ENCODE measurements at places on chromosomes 7 and 10.

DNA sequence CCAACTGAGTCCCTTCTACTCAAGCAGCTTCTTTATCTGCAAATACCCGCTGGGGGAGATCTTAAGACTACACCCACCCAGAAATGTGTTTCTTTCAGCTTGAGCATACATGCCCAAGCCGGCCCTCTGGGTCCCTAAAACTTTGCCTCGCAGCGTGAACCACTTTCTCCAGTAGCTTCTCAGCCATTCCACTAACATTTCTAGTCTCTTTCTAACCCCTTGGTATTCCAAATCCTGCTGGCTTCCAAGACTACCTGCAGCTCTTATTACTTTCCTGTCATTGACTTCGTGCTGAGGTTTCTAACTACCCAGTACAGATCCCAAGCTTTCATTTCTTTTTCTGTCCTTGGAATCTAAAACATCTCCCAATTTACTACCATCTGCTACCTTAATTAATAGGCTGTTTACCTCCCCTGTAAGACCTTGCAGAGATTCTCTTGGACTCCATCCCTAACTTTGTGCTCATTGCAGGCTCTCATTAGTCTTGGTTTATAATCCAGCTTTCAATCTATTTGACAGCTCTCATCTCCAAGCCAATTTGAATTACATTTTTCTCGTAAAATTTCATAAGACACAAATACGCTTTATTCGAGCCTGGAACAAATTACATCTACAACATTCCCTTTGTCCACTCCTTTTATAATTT lies 153.6 kb downstream of the FGFR2 start:
- DNase-seq, result no peak

- DNase-seq, result no peak
Observed at GRCh38 chr7:157949711-157950110, 612.9 kb downstream of the DNAJB6 start.

GRCh38 chr10:70656489-70656888 lies 15.8 kb upstream of the ADAMTS14 start:
- DNase-seq, result no peak

DNA sequence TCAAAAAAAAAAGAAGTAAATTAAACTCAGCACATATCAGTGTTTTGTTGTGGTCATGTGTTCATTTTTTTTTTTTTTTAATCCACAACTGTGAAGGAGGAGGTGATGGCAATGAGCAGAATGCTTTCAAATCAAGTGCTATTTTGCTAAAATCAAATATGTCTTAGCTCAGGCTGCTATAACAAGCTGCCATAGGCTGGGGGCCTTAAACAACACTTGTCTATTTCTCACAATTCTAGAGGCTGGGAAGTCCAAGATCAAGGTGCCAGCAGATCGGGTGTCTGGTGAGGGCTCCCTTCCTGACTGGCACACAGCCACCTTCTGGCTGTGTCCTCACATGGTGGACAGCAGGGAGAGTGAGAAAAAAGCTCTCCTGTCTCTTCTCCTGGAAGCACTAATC lies 203.9 kb downstream of the FAM107B start:
- DNase-seq, result no peak

DNA sequence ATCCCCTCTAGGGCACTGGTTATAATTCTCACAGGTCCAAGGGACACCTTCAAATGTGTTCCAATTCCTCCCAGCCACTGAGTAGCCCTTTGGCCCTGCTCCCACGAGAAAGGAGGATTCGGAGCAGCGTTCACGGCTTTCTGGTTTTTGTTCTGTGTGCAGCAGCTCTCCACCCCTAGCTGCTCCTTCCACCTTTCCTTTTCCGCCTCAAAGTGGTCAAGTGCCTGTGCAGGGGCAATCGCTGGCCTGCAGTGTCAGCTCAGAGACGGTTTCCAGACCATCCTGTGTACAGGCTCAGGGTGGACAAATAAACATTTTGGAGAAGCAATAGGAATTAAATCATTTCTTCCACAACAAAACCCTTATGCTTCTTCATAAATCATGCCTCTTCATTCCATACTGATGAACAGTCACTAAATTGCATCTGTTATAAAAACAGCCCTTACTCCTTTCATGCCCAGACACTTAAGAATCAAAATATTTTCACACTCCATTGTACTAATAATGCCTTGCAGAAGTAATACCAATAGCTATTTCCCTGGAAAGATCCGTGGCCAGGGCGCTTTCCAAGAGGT lies 1.1 kb downstream of the KIAA1549 start:
- DNase-seq, result no peak

GRCh38 chr10:111261081-111261615 lies 184.3 kb downstream of the ADRA2A start:
- no peak for DNase-seq

GRCh38 chr10:119116326-119116951 lies 12.5 kb downstream of the DENND10 start:
- no peak for DNase-seq

DNA sequence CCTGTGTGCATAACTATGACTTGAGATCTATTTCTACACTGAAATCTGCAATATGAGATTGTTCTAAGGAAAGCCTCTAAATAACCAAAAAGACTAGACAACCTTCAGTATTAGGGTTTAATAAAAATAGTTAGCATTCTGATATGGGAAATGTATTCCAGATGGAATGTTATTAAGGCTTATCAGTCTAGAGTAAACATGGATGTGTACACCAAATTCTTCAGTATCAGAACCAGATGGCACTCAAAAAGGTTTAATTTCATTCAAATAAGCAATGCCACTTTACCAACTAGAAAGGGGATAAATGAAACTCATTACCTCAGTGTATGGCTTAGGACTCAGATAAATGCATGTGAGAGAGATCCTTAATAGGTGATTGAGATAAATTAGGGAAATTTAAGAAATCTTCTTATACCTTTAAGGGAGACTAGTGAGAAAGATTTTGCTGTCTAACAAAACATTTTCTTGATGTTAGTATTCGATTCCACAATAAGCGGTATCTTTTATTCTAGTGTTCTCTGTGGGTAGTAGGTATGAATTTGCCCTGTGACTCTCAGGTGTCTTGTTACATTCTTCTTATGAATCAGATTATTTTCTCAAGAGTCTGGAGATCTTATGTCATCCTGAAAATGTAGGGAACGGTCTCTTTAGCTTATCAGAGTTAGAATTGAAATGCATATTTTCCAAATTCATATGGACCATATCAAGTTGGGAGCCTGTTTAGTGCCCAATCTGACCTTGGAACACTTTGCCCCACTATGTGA lies 159.2 kb downstream of the PRKG1 start:
- no peak for DNase-seq

DNA sequence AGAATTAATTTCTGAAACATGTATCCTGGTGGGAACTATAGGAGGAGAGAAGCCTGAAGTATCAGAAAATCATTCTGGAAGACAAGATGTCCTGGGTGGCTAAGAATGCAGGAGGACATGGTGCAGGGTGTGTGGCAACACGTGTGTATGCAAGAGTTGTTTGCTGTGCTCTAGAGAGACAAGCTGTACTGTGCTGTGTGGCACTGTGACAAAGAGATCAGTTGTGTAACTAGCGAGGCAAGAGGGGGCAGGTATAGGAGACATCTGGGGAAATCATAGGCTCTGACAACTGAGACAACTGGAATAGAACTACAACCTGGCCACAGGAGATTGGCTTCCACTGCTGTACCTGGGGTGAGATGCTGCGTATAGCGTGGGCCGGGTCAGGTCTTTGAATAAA lies 9.3 kb downstream of the ITGA8 start:
- DNase-seq, result no peak

DNA sequence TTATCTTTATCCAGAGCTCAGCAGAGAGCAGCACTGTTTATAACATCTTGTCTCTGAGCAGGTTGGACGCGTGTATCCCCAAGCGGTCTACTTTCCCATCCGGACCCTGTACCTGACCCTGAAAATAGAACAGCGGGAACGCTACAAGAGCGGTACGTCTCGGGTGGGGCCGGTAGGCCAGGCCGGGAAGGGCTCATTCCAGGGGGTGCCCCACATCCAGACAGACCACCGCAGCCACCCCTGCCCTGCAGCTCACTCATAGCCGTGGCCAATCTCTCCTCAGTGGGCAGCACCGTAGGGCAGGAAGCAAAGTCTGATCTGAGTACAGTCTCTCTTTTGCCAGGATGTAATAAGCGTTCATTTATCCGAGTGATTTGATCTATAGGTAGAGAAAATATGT lies 113.7 kb downstream of the TRRAP start:
- DNase-seq, result no peak

GRCh38 chr7:28447071-28447470 lies 34.8 kb downstream of the CREB5 start:
- no peak for DNase-seq

DNA sequence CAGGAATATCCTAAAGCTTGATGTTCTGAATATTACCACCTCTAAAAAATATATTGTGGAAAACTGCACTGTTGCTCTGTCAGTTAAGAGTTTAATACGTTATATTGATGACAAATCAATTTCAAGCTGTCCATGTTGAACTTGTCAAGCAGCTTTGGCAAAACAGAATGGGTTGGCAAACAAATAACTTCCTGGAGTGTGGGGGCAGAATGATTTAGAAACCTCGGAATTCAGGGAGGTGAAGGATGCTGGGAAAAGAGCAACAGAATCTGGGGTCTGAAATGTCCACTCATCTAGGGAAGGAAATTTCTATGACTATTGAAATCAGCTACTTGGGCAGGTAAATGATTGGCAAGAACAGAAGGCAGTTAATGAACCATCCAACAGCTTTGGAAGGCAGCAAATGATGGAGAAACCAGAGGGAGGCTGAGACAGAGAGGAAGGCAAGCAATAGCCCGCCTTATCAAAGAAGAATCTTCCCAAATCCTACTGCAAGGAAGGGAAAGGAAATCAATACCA lies 95.1 kb upstream of the PALS2 start:
- no peak for DNase-seq

- DNase-seq, result no peak
Observed at GRCh38 chr7:36682102-36682501, 42.2 kb downstream of the AOAH start.

DNA sequence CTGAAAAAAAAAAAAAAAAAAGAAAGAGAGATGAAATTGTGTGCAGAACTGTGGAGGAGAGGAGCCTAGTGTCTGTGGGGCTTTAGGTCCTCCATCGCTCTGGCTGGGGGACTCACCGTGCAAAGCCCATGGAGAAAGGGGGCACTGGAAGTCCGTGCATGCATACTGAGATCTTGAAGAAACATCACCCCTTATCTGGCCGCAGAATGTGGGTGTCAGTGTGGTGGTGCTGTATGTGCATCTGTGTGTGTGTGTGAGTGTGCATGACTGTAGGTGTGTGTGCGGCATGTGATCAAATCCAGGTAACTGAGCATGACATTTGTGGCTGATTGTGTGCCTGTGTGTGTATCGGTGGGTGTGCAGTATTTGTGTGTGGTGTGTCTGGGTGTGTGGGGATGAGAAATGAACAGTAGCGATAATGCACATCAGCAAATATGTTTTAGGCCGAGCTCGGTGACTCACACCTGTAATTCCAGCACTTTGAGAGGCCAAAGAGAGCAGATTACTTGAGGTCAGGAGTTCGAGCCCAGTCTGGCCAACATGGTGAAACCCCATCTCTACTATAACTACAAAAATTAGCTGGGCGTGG lies 8.8 kb upstream of the CLDN3 start:
- DNase-seq, result no peak

DNA sequence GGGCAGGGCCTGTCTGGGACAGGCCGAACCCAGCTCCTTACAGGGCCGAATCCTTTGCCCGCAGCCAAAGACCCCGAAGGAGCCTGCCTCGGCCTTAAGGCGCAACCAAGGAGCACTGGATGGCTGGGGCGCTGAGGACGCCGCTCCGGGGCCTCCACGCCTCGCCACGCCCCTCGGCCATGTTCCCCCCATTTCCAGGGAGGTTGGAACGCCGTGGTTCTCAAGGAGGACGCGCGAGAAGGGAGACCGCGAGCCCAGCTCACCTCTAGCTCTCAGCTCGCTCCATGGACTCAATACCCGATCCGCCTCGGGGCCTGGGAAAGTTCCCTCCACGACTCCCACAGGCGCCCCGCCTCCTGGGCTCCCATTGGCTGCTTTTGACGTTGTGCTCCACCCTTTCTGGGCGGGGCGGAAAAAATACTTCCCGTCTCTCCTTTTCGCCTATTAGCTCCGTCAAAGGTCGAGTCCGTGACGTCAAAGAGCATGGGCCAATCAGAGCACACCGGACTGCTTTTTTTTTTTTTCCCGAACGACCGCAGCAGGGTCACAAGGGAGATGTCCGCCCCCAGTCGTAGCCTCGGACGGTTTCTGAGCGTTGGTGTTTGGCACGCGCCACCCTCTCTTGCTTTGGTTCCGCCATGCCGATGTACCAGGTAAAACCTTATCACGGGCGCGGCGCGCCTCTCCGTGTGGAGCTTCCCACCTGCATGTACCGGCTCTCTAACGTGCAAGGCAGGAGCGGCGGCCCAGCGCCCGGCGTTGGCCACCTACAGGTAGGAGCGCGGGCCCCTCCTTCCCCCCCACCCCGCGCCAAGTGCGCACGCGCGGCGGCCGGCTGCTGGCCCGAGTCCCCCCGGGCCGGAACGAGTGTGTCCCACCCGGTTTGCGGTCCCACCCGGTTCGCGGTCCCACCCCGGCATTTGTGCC lies 305.7 kb downstream of the TYW1 start:
- peak; percentile 94 for DNase-seq

- DNase-seq, result no peak
Observed at GRCh38 chr7:44395067-44395466, 69.7 kb upstream of the CAMK2B start.

- no peak for DNase-seq
Observed at GRCh38 chr10:118110750-118111149, 64.0 kb upstream of the RAB11FIP2 start.

DNA sequence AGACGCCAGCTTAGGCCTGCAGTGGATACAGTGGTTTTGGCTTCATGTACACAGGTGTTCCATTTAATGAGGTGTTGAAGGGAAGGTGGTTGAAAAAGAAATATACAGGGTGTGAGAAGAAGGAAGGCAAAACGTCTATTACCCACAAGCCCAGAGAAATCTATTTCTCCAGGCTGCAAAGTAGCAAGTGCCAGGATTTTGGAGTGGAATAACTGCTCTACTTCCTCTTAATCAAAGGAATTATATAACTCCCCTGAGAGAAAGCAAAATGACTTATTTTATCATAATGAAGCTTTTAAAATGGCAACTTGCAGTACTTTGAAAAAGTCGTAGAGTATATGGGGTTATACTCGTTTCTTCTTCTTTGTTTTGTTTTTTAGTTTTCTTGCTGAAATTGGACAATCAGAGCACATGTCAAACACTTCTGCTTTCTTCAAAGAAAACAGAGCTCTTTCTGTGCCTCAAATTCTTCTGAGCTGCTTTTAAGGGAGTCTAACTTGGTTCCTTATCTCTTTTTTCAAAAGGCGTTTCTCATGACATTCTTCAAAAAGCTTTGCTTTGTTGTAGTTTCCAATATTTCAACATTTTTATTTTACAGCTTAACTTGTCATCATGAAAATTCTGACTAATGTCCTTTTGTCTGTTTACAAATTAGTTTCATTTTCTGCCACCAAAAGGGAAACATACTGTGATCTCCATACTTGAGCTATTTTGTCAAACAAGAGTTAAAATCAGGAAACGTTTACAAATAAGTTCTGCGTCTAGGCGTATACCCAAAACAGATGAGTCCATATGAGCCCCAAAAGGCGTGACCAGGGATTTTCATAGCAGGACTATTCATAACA lies 289.7 kb downstream of the FRMD4A start:
- DNase-seq, result no peak
